ENCODE measurements at places on chromosomes 7 and 10.

DNA sequence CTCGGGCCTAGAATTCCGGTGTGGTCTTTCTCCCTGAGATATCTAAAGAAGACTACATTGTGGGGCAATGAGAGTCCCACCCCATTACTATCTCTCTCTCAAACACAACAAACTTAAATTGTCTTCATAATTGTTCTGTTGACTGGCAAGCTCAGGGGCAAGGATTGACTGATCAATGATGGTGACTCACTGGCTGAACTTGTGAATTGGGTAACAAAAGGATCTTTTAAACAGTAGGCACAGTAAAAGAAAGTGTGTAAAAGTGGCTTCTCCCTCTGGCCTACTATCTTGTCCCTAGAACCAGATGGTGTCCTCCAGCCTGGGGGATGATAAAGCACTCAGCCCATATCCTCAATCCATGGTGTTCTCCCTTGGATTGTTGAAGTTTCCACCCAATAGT is 63.1 kb upstream of the RAPGEF5 start:
- DNase-seq = no peak

- peak; percentile 38 for DNase-seq
Observed at GRCh38 chr7:44244282-44244681, 43.5 kb downstream of the YKT6 start.

DNA sequence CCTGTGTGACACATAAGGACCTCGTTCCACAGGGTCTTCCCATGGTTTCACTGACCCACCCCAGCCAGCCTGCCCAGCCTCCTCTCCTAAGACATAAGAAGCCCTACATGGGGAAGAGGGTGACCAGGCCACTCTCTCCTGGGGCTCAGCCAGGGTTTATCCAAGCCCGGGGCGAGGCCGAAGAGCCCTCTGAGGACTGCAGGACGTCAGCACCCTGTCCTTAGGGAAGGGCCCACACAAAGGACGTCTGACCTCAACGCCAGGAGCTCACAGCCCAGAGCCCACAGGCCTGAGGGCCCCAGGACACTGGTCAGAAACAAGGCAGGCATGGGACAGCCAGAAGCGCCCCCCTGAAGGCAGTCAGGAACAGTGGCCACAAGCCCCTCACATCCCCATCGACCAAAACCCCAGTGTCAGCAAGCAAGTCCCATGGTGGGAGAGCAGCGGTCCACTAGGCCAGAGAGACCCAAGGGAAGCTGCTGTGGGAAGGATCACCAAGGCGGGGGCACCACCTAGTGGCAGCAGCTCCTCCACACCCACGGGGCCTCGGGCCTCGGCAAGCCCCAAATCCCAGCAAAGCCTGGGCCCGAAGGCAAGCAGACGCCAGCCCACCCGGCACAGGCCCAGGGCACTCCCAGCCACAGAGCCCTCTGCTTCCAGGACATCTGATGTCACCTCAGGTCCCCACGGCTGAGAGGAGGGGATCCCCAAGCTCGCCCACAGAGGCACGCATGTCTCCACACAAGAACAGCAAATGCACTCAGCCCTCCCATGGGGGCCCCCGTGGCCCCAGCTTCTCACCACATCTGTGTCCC is 23.4 kb downstream of the MAD1L1 start:
- DNase-seq = peak; percentile 39

- no peak for DNase-seq
Observed at GRCh38 chr10:84416245-84416555, 87.8 kb downstream of the CCSER2 start.

DNA sequence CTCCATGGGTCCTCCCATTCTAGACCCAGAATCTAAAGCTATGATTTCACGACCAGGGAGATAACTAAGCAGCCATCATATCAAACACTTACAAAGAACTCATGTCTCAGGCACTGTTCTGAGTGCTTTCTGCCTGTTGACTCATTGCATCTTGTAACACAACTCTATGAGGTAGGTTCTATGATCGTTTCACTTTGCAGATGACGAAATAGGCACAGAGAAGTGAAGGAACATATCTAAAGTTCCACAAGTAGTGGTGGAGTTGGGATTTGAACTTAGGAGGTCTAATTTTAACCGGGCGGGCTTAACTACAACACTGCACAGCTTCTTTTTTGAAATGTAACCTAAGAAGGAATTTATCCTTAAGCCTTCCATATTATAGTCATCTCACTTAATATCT is 2.9 kb downstream of the RBP4 start:
- DNase-seq = peak; percentile 21

DNA sequence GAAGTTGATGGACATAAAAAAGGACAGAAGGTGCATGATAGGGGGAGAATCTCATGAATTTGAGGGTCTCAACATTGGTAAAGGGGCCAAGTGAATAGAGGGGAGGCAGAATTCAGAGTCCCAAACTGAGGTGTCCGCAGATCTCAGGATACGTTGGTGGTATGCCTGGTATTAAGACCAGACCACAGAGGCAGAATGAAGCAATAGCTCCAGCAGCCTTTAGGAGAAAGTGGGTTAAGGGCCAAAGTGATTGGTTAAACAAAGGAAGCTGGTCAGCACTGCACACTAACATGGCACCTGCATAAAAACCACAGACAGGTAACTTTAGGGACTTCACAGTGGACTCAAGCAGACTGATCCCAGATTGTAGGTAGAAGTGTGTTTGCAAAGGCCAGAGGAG is 37.5 kb downstream of the MEST start:
- no peak for DNase-seq

- DNase-seq = no peak
Observed at GRCh38 chr7:151813997-151814396, 62.9 kb downstream of the PRKAG2 start.

DNA sequence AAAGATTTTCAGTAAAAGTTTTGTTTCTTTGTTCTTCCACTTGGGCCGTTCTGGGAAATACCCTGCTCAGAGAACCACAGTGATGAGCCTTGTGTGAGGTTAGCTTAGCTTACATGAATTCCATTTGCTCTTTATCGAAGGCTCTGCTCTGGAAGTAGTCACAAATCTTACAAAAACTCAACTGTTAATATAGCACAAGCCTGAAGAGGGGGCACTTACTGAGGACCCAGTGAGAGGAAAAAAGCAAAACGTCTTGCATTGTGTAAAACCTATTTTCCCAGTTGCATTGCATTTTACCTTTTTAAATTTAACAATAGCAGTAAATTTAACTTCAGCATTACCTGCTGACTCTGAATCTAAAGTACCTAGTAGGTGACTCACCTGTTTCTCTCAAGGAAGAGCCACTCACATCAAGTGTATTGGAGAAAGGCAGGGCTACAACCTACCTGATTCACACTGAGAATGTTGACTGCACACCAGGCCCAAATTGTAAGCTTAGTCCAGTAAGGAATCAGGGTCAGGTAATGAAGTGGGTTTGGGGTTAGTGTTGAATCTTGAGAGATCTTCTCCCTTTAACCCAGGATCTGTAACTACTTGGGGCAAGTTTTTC is 42.3 kb downstream of the PPP1R17 start:
- DNase-seq = no peak

GRCh38 chr7:75995052-75995471 is 667 bp upstream of the TMEM120A start:
- DNase-seq = no peak

GRCh38 chr10:123309731-123310130 is 155.5 kb downstream of the BUB3 start:
- no peak for DNase-seq

DNA sequence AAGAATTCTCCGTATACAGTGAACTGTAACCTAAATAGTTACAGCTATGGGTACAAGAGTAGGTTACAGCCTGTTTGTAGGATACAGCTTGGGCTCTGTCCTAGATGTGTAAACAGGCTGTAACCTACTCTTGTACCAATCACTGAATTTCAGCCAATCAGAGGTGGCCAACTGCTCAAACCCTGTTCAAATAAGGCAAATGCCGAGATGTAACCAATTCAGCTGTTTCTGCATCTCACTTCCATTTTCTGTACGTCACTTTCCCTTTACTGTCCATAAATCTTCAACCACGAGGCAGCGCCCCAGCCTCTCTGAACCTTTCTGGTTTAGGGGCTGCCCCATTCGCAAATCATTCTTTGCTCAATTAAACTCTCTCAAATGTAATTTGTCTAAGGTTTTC is 8.3 kb upstream of the MMP21 start:
- DNase-seq = no peak

- peak; percentile 80 for DNase-seq
Observed at GRCh38 chr10:58023341-58024073, 244.2 kb downstream of the IPMK start.

DNA sequence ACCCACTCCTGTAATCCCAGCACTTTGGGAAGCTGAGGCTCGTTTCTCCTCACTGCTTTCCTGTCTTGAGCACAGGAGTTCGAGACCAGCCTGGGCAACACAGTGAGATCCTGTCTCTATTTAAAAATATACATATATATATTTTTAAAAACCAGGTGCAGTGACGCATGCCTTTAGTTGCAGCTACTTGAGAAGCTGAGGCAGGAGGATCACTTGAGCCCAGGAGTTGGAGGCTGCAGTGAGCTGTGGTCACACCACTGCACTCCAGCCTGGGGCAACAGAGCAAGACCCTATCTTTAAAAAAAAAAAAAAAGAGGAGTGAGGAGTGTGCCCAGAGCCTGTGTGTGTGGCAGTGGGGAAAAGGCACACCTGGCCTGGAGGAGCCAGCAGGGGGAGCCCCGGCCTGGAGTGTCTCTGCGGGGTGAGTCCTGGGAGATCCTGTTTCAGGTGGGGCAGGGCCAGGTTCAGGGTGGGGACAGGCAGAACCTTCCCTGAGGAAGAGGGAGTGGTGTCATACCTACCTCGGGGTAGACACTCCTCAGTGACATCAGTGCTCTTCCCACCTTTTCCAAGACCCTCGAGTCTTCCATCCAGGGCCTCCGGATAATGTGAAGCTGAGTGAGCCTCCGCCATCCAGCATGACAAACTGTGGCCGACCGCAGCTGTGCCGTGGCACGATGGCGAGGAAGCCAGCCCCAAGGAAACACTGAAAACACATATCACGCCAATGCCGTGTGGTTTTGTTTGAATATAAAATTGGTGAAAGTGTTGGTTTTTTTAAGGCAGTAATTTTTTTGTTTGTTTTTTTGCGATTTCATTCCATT is 9.0 kb upstream of the ARPC1B start:
- DNase-seq = peak; percentile 59

DNA sequence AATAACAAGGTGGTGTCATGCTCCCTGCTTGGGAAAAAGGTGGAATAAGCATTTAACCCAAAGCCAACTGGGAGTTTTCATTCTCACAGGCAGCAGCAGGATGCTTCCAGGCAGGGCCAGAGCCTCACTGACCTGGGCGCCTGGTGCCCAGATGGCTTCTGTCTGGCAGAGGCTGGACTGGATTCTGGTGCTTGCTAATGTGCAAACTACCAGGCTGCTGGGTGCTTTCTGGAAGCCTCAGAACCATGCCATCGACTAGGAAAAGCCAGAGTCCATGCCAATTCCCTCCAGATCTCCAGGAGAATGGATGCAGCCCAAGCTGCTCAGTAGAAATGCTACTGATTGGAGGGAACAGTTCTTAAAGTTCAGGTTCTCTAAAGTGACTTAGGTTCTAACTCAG is 36.2 kb downstream of the VIPR2 start:
- no peak for DNase-seq

- DNase-seq = no peak
Observed at GRCh38 chr10:117550076-117550475, 7.5 kb downstream of the EMX2 start.

DNA sequence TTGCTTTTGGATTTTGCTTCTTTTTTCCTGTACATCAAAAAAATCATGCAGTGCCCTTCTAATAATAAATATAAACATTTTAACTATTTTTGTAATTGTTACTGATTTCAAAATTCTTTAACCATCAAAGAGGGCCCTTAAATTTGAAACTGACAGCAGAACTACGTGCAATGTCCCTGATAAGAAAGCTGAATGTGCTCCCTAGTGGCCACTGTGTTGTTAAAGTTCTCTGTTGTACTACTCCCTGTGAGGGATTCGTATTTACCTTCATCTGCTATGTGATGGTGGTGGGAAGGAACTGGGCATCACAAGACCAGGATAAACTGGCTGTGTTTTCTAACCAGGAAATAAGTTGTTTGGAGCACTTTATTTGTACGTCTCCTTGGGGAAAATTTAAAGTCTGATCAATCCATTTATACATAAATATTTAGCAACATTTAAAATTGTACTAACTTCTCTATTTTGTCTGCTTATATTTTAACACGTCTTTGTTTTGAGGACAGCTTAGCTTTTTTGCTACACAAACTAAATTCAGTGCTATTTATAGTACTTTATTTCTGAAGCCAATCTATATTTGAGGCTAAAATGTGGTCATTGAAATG is 322.4 kb downstream of the HGF start:
- peak; percentile 72 for DNase-seq

DNA sequence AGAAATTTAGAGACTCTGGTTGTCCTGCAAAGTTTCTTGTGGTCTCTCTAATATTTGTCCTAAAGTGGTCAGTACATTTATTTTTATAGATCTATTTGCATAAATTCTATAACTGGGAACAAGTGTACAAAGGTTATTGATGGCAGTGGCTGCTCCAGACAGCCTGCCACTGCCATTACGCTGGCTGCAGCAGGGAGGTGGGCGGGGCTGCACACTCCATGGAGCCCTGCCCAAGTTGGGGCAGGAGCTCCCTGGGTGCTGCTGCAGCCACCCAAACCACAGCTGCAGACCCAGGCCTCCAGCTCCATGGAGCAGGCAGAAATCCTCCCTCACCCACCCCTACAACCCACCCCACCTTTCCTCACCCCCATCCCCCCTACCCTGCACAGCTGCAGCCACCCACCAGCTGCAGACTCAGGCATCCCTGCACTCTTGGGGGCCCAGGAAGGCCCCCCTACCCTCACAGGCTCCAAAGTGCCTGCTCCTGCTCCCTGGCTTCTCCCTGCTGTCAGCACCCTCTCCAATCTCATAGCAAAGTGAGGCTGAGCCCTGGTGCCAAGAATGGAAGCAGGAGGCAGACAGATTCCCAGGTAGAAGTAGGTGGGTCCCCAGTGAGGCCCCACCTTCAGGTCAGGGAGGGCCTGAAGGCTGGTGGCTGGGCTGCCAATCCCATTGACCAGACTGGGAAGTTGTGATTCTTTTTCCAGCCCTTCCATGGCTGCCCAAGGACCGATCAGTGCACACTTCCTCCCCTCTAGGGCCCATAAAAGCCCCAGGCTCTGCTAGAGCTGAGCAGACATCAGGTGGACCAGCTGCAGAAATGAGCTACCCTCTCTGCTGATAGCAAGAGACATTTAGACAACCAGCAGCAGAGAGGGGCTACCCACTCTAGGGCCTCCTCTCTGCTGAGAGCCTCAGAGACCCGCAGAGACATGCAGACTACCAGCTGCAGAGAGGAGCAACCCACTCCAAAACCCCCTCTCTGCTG is 4.8 kb upstream of the CYP3A43 start:
- no peak for DNase-seq

DNA sequence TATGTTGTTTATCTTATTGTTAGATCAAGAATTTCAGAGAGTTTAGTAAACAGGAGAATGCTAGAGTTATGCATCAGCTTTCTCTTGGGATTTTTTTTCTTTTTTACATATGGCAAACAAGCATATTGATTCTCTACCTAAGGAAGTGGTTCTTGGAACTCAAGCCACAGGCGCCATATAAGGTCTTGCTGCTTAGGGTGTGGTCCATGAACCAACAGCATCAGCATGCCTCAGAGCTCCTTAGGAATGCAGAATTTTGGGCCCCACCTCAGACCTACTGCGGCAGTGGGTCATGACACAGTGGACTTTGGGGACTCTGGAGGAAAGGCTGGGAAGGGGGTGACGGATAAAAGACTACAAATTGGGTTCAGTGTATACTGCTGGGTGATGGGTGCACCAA is 230.8 kb downstream of the SKAP2 start:
- DNase-seq = no peak

- DNase-seq = no peak
Observed at GRCh38 chr7:45714521-45714820, 140.3 kb downstream of the ADCY1 start.

- peak; percentile 76 for DNase-seq
Observed at GRCh38 chr7:151113344-151114150, 27.3 kb downstream of the AGAP3 start.

GRCh38 chr10:21021843-21022594 is 124.9 kb upstream of the NEBL start:
- DNase-seq = peak; percentile 14

All from MCF 10A (cell line).